ENCODE measurements at places on chromosomes 5 and 9. TPM values are rescaled to one million over a fixed set of nuclear protein-coding genes. Genes with fewer than 3 reads are reported as not detected.

TPM2 gene
- 4.4 TPM for total RNA-seq

EIF4EBP3 gene
- 2.3 TPM for total RNA-seq

FOXD4L4 gene
- total RNA-seq, result 0.13 TPM

RRAGA gene
- total RNA-seq, result 28.1 TPM

RNF183 gene
- not detected for total RNA-seq

NRARP gene
- total RNA-seq, result 36.6 TPM

FBP2 gene
- total RNA-seq, result not detected

SURF6 gene
- 7.3 TPM for total RNA-seq

DNA sequence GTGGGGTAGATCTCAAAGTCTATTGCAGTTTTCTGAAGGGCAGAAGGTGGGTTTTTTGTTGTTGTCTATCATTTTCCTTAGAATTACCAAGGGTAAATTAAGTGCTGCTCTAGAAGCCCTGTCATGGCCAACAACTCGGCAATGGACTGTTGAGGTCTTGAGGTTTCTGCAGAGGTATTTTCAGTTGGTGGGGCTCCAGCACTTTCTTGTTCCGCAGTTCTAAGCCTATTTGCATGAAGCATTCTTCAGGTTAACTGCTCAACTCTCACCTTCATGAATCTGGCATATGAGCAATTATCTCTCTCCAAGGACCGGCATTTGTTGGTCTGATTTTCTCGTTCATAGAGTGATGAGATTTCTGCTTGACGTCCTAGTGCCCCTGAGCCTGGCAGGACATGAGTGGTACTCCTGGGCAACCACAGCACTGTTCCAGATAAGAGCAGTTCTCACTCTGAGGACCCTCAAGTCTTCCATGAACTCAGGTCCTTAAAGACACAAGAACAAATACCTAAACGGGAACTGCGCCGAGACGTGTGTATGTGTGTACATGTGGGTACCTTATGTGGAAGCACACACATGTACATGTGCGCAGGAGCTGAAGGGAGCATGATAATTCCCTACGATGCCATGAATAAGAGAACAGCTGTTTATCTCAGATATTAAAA lies 544.5 kb downstream of the CSNK1G3 start:
- no peak for DNase-seq

- peak; percentile 77 for DNase-seq
Measured at GRCh38 chr9:5442400-5443011, 4.8 kb upstream of the PLGRKT start.

DNA sequence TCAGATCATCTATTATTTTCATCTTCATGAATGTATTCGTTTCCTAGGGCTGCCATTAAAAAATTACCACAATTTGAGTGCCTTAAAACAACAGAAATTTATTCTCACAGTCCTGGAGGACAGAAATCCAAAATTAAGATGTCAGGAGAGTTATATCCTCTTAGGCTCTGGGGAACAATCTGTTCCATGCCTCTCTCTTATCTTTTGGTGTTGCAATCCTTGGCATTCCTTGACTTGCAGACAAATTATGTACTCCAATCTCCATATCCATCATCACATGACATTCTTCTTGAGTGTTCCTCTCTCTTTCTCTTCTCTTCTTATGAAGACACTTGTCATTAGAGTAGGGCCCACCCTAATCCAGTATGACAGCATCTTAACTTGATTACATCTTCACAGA lies 339.4 kb downstream of the EFNA5 start:
- DNase-seq, result no peak

DNA sequence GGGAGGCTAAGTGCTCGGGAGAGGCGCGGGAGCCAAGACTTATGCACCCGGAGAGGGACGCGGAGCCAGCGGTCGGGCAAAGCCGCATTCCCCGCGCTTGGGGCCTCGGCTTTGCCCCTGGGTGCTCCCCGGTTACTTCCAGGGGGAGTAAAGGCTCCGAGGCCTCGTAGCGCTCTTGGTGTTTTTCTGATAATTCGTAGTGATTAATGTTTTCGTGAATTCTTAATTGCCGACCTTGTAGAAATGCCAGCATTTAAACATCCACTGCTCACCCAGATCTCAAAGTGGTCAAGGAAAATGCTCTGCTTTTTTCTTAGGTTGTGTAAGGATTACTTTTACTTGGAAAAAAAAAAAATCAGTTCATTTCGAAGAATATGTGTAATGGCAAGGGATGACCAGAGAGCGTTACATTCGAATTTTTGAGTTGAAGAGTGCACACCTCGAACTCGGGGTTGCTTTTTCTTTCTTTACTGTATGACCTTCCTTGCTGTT lies 654 bp upstream of the TUT7 start:
- no peak for DNase-seq

DNA sequence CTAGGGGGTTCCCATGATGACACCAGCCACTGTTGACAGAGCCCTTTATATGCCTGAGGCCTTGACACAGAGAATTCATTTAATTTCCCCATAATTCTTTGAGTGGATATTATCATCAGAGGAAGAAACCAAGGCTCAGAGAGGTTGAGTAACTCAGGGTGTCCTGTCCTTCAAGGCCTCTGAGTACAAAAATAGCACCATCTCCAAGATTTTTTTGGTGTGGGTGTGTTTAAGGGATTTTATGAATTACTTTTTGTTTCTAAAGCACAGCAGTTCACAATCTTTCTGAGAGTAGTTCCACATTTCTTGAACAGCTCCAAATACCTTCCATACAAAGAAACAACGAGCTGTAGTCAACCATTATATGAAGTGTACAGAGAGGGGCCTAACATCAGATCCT lies 6.2 kb upstream of the GSN start:
- no peak for DNase-seq

GRCh38 chr9:98851730-98852459 lies 44.4 kb downstream of the GALNT12 start:
- no peak for DNase-seq

DNA sequence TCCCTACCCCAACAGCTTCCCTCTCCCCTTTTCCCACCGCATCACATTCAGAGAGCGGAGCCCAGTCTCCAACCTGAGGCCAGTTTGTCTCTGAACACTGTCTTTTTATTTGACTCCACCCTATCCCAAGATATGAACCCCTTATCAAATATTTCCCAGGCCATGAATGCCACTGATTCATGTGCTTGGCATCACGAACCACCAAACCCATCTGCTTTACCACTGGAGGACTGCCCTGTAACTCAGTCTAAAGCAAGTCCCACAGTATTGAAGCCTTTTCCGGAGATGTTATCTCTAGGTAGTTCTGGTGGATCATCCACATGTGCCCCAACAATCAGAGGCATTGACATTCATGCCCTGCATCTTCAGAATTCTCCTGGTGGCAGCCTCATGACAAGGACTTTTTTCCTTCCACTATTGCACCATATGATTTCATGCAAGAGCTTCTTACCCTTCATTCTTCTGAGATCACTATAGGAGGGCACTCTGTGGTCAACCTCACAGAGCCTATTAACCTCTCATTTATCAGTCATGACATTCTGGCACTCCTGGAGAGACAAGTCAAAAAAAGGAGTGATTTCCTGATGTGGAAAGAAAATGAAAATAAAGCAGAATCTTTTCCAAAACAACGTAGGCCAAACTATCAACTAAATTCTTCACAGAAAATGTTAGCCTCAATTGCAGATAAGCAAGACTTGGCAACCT lies 12.3 kb upstream of the SPATA31D4 start:
- DNase-seq, result no peak

DNA sequence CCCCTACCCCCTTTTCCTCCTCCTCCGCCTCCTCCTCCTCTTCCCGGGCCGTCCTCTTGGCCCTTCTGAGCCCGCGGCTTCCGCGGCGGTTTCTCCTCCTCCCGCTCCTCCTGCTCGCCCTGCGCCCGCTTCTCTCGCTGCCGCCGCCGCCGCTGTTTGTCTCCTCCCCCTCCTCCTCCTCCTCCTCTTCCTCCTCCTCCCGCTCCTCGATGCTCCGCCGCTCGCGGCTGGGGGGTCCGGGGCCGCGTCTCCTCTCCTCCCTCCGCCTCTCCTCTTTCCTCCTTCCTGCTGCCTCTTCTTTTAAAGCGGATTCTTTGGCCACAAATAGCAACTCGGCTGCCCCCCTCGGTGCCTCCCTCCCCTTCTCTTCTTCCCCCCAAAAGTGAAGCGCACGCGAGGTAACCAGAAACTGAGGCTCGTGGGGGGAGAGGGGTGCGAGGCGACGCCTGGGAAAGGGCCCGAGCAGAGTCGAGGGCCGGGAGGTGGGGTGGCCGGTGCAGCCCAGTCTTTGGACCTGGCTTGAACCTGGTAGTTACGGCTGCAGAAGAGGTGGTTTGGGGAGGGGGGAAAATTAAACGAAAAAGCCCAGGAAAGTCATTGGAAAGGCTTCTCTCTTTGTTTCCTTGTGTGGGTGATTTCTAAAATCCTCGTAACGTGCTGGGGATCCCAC lies 1058.5 kb upstream of the DMAC1 start:
- no peak for DNase-seq

GRCh38 chr5:157245476-157245875 lies 20.4 kb upstream of the CYFIP2 start:
- no peak for DNase-seq

DNA sequence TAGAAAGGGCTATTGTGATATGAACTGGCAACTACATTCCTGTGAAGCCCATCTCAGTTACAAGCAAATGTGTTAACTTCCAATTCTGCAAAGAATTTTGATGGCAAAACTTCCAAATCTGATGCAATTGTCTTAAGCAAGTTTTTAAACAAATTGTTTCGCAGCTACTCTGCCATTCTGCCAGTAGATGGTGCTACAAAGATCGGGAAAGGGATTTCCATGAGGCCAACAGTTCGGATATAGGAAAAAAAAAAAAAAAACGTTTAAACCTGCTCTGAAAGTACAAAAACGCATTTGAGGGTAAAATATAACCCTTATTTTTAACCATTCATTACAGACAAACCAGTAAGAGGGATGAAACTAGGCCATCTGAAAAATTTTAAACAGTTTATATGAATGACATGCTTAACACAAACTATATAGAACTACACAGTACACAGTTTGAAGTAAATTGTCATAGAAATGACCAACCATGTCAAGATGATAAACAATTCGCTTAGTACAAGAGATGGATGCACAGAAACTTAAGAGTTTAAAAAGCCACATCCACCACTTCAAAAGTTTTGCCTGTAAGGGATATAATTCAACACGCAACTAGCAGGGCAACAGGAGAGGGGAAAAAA lies 2.2 kb downstream of the HNRNPA0 start:
- DNase-seq, result peak; percentile 79

- no peak for DNase-seq
Measured at GRCh38 chr9:80881940-80882339, 807.4 kb downstream of the TLE1 start.

DNA sequence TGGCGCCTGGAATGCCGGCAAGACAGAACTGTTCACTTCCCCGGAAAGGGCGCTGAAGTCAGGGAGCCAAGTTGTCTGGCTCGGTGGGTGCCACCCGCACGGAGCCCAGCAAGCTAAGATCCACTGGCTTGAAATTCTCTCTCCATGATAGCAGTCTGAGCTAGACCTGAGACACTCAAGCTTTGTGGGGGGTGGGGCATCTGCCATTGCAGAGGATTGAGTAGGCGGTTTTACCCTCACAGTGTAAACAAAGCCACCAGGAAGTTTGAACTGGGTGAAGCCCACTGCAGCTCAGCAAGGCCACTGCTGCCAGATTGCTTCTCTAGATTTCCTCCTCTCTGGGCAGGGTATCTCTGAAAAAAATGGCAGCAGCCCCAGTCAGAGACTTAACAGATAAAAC lies 277.4 kb downstream of the SLCO4C1 start:
- no peak for DNase-seq

DNA sequence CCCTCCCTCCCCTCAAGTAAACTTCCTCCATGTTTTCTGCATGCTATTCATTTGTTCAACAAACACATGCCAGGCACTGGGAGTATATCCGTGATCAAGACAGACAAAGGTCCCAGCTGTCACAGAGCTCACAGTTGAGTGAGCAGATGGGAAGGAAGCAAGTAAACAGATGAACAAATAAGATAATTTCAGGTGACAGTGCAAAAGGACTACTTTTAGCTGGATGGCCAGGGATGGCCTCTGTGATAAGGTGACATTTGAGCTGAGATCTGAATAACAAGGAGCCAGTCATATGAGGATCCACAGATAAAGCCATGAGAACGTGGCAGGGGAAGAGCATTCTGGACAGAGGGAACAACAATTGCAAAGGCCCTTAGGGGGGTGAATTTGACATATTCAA lies 121.7 kb upstream of the RAD23B start:
- DNase-seq, result no peak

DNA sequence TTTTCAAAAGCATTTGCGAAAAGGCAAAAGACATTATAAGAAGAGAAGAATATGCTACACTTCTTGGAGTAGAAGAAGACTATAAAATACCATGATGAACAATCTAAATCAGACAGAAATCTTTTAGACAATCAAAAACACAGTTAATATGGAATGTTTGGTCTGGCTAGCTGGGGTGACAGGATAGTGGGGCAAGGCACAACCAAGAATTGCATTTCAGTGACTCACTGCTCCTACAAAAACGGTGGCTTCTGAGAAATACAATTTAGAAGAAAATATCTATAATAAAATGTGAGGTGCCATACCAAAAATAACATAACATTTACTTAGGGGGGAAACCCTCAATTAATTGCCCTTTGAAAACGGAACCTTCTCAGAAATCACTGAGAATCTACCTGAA lies 363.4 kb downstream of the NPR3 start:
- no peak for DNase-seq
